ENCODE measurements at places on chromosomes 7 and 10.

- peak; percentile 59 for DNase-seq
Measured at GRCh38 chr10:31034098-31034909, 2.6 kb upstream of the ZNF438 start.

- peak; percentile 40 for DNase-seq
Measured at GRCh38 chr7:12490107-12490688, 80.3 kb upstream of the SCIN start.

GRCh38 chr10:81708929-81709328, 166.1 kb upstream of the NRG3 start:
- DNase-seq, result no peak

DNA sequence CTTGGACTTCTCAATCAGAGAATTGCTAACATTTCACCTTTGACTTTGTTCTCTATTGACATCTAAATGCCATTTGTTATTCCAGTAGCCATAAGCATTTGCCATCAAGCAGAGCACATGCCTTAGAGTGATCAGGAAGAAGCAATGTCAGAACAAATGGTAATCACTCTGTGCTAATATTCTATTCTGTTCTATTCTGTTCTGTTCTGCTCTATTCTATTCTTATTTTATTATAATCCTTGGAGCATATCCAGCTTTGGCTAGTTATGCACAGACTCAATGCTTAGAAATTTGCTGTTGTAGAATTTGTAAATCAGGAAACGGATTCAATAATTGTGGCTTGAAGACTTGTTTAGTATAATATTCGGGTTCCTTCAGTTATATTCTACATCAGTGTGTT, 175.4 kb downstream of the EXOC4 start:
- DNase-seq, result no peak

- peak; percentile 65 for DNase-seq
Measured at GRCh38 chr7:44194069-44194468, 4.8 kb upstream of the GCK start.

DNA sequence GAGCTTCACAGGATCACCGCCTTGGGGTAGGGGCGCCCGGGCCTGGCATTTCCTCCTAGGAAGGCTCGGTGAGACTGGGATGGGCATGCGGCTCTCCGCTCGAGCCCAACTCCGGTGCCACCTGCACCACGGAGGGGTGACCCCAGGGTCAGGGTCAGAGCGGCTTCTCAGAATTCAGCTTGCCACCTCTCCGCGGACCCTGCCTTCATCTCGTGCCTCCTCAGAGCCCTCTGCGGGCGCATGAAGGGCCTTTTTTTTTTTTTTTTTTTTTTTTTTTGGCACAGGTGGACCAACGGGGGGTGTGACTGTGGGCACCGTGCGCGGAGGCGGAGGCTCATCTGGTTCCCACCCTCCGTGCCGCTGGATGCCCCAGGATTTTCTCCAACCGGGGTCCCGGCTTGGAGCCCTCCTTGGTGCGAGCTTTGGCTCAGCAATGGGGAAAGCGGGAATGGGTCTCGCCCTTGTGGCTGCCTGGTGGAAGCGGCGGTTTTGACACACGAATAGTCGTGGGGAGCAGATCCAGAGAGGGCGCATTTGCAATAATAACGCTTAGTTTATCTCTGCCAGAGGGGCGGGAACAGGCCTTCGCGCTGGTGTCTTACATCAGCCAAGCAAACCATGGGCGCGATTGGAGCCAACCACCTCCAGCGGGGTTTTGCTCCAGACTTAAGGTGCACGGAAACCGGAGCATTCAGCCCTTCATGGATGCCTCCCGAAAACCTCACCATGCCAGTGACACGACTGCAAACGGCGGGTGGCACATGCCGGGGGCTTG, 5.0 kb upstream of the TNRC18 start:
- no peak for DNase-seq

DNA sequence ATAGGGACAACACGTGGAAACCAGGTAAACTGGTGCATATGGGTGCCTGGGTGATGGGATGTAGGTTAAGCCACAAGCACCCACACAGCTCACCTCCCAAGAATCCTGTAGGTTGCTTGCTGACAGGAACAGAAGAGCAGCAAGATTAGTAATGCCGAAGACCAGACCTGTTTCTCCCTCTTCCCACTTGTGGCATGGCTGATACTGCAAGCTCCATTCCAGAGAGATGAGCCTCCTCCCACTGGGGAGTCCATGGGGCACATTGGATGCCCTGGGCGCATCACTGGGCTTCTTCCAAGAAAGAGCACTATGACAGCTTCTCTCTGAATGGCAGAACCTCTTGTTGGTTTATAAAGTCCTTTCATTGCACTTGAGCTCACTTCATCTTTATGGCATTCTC, 44.4 kb upstream of the LOXL4 start:
- DNase-seq, result peak; percentile 31

DNA sequence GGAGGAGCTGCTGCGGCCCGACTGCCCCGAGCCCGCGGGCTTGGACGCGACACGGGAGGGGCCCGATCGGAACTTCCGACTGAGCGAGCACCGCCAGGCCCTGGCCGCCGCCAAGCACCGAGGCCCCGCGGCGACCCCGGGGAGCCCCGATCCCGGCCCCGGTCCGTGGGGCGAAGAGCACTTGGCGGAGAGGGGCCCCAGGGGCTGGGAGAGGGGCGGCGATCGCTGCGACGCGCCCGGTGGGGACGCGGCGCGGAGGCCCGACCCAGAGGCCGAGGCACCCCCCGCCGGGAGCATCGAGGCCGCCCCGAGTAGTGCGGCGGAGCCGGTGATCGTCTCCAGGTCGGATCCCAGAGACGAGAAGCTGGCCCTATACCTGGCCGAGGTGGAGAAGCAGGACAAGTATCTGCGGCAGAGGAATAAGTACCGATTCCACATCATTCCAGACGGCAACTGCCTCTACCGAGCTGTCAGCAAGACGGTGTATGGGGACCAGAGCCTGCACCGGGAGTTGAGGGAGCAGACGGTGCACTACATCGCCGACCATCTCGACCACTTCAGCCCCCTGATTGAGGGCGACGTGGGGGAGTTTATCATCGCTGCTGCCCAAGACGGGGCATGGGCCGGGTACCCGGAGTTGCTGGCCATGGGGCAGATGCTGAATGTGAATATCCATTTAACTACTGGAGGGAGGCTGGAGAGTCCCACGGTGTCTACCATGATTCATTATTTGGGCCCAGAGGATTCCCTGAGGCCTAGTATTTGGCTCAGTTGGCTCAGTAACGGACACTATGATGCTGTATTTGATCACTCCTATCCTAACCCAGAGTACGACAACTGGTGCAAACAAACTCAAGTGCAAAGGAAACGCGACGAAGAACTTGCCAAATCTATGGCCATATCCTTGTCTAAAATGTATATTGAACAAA, 1.4 kb downstream of the OTUD1 start:
- DNase-seq, result no peak

DNA sequence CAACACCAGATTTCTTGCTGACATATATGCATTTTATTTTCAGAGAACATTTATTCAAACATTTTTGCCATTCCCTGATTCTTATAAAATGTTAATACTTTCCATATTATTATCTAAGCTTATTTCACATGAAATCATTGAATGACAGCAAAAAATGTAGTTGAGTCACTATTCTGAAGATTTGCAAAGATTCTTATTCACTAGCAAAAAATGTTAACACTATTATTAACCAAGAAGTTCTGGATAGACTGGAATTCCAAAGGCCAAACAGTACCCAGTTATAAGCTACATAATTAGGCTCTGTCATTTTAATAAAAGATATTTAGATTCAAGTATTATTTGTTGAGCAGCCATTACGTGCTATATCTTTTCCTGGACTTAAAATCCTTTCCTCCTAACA, 4.3 kb downstream of the GSTO2 start:
- DNase-seq, result no peak

- no peak for DNase-seq
Measured at GRCh38 chr7:94380264-94380663, 14.4 kb upstream of the COL1A2 start.

GRCh38 chr10:72800000-72800740, 93.4 kb upstream of the OIT3 start:
- DNase-seq, result peak; percentile 56

GRCh38 chr7:130908345-130909160, 174.5 kb upstream of the KLF14 start:
- peak; percentile 45 for DNase-seq

DNA sequence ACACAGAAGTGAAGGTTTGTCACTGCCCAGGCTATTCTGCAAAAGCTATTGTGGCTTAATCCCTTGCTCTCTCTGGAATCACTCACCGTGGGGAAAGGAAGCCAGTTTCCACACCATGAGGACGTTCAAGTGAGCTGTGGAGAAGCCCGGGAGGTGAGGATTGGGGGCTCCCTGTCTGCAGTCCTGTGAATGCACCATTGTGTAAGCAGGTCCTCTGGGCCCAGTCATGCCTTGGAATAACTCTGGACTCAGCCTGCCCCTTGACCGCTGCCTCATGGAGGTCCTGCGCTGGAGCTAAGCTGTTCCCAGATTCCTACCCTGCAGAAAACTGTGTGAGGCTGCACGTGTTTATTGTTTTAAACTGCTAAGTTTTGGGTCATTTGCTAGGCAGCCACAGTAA, 33.5 kb downstream of the LYZL2 start:
- no peak for DNase-seq

GRCh38 chr7:3103614-3104398, 60.1 kb upstream of the CARD11 start:
- no peak for DNase-seq

DNA sequence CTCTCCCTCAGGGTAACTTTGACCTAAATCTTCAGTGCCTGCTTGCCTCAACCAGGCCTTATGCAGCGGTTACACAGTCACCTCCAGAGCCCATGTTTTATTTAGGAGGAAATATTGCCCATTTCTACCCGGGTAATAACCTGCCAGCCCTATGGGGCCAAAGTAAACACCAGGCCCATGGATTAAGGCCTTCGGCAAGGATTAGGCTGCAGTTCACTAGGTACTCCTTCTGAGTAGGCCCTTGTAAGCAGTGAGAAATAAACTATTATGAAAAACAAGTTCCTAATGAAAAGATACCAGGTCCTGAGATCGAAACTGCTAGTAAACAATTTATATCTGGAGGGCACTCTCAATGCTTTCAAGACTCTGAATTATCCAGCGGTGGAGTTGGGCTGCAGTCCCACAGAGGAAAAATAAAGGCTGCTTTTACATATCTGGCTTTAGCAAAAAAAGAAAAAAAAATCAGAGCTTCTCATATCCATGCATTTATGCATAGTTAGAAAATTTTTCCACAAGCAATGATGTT, 3.7 kb upstream of the HOXA10 start:
- no peak for DNase-seq

DNA sequence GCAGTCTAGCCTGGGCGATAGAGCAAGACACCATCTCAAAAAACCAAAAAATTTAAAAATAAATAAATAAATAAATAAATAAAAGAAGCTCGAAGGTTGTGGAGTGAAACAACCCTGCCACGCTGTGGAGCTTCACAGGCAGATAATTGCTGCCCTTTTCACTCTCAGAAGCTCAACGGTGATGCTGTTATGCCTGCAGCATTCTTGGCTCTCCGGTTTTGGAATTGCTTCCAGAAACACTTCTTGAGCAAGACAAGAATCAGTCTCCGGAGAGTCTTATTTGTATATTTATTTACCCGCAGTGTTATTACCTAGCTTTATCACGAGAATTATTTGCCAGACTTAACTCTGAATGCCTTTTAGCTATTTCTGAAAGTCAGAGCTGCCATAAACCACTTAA, 40.5 kb upstream of the UBE2H start:
- no peak for DNase-seq

- DNase-seq, result no peak
Measured at GRCh38 chr7:33339074-33339790, 209.9 kb downstream of the BBS9 start.

DNA sequence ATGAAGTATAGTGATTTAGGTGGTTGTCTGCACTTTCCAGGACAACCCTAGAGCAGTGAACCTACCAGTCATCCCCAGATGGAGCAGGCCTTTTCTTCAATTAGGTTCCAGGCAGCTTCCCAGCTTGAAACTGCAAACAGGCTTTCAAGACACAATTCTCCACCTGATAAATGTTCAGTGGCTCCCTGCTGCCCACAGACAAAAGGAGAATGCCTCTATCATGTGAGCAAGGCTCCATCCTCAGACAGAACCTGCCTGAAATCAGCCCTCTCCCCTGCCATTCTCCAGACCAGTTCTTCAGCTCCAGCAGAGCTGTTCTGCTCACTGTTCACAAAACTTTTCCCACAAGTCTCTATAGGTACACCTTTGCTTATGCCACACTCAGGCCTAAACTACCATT, 22.1 kb downstream of the RELN start:
- no peak for DNase-seq

- peak; percentile 87 for DNase-seq
Measured at GRCh38 chr7:116653204-116653603, 18.8 kb upstream of the MET start.

DNA sequence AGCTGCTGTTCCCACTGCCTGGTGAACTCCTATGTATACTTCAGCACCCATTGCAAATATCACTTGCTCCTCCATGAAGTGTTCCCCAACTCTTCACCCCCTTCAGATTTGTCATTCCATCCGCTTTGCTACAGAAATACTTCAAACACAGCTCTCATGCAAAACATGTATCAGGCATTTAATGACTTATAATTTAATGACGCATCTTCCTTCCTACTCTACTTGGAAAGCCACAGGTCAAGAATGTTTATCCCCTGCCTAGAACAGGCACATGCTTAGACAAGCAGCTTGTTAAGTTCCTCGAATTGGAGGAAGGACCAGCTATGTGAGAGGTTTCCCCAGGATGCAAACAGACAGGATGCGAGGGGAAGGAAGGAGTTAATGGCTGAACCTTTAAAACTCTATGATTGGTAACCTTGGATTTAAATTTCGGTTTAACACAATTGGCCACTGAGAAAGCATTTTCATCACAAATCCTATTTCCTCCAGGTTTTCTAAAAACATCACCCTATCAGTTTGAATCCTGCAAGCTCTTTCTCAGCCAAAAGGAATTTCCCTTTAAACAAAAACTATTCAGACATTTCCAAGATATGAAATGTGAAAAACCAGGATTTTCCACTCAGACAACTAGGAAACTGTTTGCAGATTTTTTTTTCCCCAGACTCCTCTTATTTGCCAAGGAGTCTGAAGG, 11.5 kb downstream of the CREB3L2 start:
- no peak for DNase-seq

GRCh38 chr7:92813390-92814024, 22.9 kb downstream of the CDK6 start:
- no peak for DNase-seq

DNA sequence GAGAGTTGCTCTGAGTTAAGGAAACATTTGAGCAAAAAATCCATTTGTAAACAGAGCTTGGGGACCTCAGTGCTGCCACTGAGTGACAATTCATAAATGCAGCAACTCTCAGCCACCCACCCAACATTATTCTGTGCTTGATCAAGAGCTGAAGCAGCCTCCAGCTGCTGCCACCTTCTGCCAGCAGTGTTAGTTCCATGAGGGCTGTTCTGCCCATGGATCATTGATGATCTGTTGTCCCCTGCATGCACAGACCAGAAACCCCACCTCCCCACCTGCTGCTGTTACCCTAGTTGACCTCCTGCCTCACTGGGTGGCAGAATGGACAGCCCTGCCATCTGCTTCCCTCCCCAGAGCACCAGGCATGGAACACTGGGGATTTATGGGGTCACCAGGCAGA, 305.4 kb downstream of the KCNMA1 start:
- DNase-seq, result no peak
